ENCODE measurements at places on chromosomes 12 and 14.

DNA sequence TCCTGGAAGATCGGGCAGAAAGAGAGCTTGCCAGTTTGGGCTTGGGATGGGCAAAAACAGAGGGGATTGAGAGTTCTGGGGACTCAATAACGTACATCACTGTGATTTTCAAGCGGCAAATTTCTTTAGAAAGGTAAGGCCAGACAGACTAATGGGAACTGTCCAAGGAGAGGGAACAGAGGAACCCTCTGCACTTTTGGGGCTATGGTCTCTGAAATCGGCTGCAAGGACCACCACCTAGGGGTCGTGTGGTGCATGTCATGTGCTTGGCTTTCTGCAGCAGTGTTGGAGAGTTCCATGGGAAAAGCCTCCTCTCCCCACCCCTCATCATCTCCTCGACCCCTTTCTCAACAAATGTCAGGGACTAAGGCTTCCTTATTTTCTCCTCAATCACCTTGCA, 79.6 kb downstream of the PPM1A start:
- no peak for DNase-seq

- DNase-seq = no peak
Observed at GRCh38 chr14:101077481-101078074, 174.1 kb upstream of the RTL1 start.

GRCh38 chr14:64417055-64417770, 29.1 kb downstream of the MTHFD1 start:
- no peak for DNase-seq

GRCh38 chr12:100860611-100861010, 66.0 kb downstream of the ANO4 start:
- DNase-seq = no peak

DNA sequence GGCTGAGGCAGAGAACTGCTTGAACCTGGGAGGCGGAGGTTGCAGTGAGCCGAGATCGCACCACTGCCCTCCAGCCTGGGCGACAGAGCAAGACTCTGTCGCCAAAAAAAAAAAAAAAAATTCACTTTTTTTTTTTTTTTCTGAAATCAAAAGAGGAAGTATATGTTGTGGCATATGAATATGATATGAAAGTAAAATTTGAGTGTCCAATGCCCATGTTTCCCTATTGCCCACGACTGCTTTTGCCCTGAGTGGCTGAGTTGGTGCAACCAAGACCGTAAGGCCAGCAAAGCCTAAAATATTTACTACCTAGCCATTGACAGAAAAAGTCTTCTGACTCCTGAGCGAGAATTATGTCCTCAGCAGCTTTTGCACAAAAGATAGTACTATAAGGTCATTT, 101.7 kb upstream of the PARP11 start:
- no peak for DNase-seq

- no peak for DNase-seq
Observed at GRCh38 chr12:114986849-114987248, 302.9 kb upstream of the TBX3 start.

GRCh38 chr12:51174501-51174900, 1.6 kb upstream of the TFCP2 start:
- no peak for DNase-seq

GRCh38 chr14:44490966-44491365, 16.1 kb downstream of the FSCB start:
- no peak for DNase-seq

- DNase-seq = no peak
Observed at GRCh38 chr12:130076126-130076525, 86.1 kb upstream of the FZD10 start.

GRCh38 chr12:102372087-102372486, 108.3 kb downstream of the IGF1 start:
- no peak for DNase-seq

DNA sequence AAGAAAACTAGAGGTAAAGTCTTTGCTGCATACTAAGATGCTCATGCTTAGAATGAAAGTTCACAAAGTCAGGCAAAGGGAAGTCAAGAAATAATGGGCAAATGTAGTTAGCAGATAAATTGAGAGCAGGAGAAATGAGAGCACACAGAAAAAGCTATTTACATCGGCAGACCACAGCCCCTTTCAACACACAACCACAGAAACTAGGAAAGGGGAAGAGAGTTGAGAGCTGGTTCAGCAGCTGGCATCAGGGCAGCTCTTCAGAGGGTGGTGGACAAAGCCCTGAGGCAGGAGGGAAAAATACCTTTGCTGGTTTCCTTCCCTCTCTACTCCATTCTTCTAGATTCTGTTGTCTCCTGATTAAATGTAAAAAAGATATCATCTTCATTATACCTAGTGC, 95.4 kb upstream of the ANO4 start:
- DNase-seq = no peak

DNA sequence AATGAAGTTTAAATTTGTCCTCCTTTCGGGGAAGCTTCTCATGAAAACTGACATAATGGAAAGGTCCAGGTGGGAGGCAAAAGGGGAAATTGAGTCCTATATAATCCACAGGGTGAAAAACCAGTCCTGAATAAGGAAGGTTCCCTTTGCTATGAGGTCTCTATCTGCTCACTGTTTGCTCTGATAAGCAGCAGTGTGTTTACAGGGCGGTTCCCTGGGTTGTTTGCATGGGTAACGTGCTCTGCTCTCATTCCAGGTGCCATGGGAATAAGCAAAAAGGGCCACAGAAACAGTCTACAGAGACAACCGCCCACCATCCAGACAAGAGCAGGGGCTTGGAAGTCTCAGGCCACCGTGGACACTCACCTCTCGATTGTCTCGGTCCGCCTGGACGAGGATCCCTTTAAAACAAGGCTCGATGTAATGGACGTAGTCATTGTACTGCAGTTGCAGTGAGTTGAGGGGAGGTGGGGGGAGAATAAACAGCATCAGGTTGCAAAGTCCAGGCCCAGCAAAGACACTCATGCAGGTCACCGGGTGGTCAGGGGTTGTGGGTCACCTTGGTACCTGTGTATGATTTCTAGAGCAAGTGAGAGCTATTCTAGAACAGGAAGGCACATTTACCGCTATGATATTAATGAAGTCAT, 32.7 kb downstream of the CACNA2D4 start:
- DNase-seq = no peak

DNA sequence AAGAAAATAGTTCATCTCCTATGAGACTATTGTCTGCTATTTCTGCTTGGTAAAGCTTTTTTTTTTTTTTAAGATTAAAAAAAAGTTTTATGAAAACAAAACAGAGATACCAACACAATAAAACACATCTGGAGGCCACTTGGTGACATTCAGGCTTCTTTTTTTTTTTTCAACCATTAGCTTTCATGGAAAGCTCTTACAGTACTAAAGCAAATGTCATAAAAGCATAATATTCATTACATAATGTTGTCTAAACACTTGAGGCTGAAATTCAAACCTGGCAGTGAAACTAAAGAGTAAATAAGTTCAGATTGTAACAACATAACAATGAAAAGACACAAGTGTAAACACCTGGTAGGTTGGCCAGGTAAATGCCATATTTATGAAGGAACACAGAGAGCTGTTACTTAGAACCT, 14.7 kb downstream of the PRICKLE1 start:
- DNase-seq = no peak

GRCh38 chr14:92549859-92550230, 36.3 kb downstream of the RIN3 start:
- DNase-seq = no peak

DNA sequence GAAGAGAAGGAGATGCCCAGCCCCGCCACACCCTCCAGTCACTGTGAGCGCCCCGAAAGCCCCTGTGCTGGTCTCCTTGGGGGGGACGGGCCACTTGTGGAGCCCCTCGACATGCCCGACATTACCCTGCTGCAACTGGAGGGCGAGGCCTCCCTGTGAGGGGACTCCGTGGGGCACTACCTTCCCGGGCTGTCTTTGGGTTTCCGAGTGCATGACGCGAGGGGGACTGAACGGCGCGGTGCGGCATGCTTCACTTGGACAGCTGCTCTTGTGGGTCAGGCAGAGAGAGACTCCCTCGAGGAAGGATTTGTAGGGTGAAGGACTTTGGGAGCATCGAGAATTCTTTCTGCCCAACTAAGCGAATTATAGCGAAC, 1.1 kb downstream of the CCDC184 start:
- DNase-seq = no peak

DNA sequence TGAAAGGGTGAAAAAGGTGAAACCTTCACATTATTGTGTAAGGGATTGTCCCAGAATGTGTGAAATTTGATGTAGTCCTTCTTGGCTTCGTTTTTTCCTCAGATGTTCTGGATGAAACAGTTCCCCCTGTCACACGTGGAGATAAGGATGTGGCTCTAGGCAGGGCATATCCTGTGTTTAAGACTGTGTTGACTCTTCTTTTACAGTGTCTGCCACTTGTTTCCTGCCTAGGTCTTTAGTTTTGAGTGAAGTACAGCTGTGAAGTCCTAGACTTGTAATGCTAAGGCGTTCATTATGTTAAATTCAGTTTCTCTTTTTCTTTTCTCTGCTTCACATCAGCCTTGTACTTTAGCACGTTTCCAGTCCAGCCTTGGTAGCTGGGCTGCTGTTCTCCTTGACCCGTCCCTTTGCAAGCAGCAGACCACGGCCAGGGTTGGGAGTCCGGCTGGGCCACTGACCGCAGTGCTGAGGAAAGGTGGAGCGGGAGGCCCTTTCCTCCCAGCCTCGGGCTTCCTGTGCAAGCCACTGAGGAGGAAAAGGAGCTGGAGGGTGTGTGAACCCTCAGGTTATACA, 59.1 kb downstream of the RASSF3 start:
- no peak for DNase-seq

- DNase-seq = no peak
Observed at GRCh38 chr14:22039938-22040780, 366.5 kb upstream of the OR4E1 start.

DNA sequence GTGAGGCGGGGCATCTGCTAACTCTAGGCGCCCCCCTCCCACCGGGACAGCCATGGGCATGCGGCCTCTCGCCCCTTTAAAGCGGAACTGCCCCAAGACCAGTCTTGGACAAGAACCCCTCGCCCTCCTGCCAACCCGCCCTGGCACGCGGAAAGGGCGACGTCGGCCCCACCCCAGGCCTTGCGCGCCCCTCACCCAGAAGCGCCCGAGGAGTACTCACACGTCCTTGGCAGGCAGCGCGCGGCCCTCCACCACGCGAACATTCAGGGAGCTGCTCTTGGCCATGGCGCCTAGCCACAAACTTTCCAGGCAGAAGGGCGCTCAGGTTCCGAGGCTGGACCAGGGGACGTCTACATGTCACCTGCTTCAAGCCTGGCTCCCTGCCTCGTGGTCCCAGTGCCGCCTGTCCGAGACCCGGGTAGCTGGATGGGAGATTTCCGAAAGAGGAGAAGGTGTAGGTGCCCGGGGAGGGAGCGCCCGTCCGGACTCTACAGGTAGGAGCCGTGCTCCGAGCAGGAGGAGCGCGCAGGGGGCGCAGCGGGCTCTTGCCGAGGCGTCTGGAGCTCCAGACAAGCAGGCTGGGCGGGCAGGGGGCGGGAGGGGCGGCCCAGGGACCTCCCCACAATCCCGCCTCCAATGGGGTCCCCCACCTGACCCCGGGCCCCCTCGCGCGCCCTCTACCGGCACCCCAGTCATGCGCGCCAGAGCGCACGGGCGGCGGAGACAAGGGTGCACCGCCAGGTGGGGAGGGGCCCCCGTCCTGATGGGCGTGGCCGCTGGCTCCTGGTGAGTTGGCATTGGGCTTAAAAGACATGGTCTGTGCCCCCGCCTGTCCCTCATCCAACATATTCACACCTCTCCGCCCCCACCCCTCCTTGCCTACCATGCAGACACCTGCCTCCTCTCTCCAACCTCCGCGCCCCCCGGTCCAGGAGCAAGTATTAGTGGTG, at the start of gene RASAL1:
Gene RASAL1 (minus strand): TSS at position 584 of the 950 bp plus-strand sequence. CDS start 299 bp downstream, at position 285.
- DNase-seq = no peak

DNA sequence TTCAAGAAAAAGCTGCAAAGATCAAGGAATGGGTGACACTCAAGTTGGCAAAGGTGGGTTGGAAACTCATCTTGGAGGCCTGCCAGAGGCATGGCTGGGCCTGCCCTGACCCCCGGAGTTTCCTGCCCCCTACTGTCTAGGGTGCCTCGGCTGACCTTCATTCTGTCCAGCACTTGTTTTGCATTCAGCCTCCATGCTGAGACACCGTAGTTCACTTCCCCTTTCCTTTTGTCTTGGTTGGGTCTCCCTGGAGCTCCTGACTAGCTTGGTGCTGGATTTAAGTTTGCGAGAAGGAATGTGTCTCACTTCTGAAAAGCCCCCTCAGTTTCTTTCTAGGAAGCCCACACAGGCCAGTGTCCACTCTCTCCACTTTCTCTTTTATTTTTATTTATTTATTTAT, 26.5 kb downstream of the PLEKHH1 start:
- DNase-seq = no peak

DNA sequence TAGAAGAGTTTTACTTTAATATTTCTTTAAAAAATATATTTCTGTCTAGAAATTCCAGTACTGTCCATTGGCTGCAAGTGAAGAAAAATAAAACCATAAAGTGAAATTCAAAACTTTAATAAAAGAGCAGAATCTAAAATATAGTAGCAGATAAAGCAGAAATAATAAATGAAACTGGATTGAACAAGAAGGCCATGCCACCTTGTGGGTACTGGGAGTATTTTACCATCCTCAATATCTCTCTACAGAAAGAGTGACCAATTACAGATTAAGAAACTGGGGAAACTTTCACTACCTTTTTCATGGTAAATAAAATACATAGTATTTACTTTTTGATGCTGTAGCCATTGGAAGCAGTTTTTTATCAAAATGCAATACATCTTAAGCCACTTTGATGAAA, 220.5 kb downstream of the BCAT1 start:
- no peak for DNase-seq

DNA sequence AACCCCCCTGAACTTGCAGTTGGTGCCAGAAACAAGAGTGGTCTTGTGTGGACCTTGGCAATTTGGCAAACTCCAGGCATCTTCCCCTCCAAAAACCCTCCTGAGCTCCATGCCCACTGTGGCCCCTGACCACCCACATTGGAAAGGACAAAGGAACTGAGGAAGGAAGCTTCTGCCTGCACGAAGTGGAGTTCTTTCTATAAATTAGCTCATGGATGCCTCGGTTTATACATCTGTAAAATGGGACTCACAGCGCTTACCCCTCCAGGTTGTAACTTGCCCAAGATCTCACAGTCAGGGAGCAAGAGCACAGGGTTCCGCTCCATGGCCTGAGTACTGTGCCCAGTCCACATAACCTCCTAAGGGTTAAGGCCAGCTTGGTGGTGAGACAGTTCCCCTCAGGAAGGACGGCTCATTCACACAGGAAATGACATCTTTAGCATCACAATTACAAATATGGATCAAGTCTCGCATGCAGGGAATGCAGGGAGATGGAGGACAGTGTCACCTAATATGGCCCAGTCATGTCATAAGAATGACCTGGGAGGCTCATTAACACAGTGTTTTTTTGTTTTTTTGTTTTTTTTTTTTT, 66.6 kb downstream of the CLMN start:
- no peak for DNase-seq
